ENCODE measurements at places on chromosomes 5 and 9. TPM values are rescaled to one million over a fixed set of nuclear protein-coding genes. Genes with fewer than 3 reads are reported as not detected.
A peak's percentile ranks its signal among the peaks of the same experiment; 100 is the strongest.

FBXL7 gene
- 2.7 TPM for polyA plus RNA-seq

GFPT2 gene
- polyA plus RNA-seq: 3.1 TPM

ZBED3 gene
- 4.6 TPM for polyA plus RNA-seq

DNA sequence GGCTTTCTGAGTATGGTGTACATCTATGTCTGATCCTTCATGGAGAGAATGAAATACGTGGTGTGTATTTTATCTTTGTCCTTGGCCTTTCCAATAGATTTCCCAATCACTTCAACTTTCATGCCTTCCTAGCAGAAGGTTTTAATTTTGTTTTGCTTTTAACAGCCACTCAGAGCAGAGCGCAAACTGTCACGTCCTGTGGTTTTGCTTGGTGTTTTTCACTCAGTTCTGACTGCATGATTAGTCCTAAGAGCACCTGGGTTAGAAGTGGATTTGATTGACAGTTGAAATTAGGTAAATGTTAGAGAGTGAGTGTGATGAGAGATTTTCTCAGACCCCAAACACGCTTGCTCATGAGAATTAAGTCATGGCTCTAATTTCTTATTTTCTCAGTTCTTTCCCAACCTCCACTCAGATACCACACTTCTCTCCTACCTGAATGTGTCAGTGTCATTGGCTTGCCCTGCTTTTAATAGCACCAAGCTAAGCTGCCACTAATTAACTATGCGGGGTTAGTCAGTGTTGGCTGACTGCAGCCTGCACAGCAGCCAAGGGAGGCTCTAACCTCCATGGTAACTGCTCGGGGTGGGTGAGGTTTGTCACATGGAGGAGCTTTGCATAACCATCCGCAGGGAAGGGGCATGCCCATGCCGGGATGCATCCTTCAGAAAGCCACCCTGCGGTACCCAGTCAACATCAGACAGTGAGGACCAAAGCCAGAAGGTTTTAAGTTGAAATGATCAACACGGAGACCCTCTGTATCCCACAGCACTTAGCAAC is 173.4 kb downstream of the NR3C1 start:
- peak; percentile 83 for DNase-seq

- no peak for DNase-seq
These were observed 5.1 kb upstream of the PHYKPL start for GRCh38 chr5:178237431-178238312.

DNA sequence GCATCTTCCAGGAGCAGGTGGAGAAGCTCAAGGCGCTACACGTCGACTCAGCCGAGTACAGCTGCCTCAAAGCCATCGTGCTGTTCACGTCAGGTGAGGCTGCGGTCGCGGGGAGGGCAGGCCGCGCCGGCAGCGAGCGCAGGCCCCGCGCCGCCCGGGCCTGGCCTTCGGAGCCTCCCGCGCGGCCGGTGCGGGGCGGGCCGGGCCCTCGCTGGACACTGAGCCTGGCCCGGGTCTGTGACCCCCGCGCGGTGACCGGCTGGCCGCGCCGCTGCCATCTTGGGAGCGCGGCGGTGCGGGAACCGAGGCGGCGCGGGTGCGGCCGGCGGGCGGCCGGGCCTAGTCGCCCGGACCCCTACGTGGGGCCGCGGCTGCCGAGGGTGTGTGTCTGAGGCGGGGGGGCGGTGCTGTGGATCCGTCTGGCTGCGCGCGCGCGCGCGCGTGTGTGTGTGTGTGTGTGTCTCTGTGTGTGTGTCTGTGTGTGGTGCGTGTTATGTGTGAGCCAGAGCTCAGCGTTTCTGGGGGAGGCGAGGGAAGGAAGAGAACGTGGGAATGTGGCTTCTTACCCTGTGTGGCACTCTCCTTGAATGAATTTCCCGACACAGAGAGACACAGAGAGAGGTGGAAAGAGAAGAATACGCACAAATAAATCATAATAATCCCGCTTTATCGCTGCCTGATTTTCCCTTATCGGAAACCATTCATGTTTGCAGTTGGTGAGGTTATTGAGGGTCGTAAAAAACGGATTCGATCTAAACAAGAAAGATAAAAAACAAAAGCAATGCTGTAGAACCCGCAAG is 5.5 kb downstream of the NR2F1 start:
- DNase-seq: no peak
